ENCODE measurements at places on chromosomes 11 and 22.

DNA sequence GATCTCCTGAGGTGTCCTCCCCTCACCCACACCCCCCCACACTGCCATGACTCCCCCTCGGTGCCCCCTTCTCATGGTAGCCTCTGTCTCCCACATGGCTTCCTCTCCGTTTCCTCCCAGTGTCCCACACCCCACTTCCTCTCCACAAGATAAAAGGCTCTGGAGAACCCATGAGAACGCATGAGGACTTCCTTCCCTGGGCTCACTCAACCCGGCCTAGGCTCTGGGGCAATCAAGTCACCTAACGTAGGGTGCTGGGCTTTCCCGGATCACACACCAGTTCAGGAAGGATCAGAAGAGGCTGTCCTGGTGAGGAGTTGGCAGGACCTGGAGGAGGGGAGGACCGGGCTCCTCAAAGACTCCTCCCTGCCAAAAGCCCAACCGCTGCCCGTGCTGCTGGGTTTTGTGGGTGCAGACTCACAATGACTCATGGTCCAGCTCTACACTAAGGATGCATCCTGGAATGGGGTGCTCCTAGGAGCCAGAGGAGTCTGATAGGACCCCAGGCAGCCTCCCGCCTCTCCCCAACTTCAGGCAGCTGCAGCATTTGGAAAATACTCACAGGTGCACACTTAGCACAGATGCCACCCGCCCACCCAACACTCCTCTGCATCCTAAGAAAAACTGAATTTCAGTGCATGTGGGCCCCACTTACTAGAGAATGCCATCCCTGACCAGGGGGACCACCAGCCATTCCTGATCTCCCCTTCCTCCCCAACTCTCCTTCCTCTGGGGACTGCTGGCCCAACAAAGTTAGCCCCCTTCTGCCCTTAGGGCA lies 21.0 kb downstream of the SLC22A12 start:
- DNase-seq = no peak

DNA sequence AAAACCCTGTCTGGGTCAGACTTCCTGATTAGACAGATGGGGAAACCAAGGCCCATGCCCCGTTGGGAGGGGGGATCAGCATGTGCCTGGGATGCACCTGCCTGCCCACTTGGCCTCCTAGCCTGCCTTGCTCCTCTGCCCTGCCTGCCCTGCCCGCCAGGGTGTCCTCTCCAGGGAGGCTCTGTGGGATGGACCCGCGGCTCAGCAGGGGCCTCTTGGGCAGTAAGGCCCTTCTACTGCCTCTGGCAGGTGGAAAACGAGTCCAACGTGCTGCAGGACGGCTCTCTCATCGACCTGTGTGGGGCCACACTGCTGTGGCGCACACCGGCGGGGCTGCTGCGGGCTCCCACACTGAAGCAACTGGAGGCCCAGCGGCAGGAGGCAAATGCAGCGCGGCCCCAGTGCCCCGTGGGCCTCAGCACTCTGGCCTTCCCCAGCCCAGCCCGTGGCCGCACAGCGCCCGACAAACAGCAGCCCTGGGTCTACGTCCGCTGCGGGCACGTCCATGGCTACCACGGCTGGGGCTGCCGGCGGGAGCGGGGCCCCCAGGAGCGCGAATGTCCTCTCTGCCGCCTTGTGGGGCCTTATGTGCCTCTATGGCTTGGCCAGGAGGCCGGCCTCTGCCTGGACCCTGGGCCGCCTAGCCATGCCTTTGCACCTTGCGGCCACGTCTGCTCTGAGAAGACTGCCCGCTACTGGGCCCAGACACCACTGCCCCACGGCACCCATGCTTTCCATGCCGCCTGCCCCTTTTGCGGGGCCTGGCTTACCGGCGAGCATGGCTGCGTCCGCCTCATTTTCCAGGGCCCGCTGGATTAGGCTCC lies 4.7 kb upstream of the DPP3 start:
- DNase-seq = no peak

GRCh38 chr11:72300268-72300667 lies 56.3 kb upstream of the PHOX2A start:
- no peak for DNase-seq

DNA sequence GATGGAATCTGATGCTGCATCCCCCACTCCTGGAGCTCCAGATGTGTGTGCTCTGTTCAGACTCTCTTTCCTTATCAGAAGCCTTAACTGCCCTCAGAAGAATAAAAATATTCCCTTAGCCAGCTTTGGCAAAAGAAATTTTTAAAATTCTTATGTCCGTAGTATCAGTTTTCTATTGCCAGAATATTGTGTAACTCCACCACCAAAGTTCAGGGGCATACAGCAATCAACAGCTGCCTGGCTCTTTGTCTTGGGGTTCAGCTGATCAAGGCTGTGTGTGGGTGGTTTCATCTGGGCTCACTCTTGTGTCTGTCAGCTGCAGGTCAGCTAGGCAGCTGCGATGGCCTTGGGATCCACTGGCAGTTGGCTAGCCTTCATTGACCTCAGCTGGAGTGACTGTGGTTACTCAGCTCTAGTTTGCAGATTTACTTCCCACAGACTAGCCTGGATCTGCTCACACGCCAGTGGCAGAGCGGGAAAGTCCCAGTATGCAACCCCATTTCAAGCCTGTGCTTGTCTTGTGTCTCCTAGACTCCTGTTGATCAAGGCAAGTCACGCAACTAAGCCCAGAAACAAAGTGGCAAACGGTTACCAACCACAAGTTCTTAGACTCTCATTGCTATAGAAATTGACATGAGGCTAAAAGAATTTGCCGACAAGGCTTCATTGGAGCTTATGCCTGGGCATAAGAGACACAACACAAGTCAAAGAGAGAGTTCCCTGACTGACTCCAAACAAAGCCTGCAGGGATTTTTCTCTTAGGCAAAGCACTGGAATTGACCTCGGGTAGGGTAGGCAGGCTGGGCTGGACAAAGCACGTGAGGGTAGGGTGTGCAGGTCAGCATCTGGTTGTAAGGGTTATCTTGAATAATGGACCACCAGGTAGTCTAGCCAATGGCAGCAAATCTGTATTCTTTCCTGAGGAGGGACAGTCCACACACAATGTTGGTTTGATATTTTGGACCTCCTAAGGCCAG lies 7.5 kb downstream of the TMEM138 start:
- DNase-seq = no peak

DNA sequence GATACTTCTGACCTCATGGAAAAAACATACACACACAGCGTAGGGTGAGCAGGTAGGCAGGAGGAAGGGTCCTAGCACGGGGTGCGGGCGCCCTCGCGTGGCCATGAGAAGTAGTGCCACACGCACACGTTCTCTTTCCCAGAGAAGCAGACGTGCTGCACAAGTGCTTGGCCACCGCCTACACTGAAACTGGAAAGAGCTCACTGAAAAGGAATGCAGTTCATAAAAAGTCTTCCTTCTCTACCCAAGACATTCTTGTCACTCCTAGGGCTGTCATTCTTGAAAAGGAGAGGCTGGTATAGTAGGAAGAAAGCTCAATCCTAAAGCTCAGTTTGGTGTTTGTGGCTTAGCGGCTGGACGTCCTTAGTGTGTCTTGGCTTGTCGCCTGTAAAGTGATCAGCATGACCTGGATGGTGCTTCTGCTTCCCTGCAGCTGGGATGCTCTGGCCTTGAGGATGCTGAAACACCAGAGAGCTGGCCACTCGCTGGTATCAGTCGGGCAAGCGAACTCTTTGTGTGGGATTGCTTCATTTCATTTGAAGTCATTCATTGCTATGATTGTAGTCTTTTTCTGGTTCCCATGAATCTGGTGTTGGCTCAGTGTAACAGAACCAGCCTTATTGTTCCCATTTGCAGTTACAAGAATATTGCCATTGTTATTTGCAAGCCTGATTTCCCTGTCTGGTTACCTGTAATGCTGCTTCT lies 303.8 kb downstream of the NTM start:
- peak; percentile 94 for DNase-seq

DNA sequence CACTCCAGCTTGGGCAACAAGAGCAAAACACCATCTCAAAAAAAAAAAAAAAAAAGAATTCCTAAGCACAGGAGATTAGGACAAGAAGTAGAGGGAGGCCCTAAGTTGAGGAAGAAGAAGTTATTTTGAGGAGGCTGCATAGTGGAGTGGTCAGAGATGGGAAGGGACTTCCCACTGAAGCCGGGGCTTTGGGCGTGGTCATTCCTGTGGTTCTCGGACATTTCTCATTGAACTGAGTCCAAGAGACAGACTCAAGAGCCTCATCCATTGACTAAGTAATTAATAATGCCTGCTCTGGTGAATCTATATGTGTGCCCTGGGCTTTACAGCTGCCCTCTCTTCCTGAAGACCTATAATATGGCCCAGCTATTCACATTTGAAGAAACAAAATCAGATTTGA lies 53.2 kb upstream of the FTH1 start:
- no peak for DNase-seq

DNA sequence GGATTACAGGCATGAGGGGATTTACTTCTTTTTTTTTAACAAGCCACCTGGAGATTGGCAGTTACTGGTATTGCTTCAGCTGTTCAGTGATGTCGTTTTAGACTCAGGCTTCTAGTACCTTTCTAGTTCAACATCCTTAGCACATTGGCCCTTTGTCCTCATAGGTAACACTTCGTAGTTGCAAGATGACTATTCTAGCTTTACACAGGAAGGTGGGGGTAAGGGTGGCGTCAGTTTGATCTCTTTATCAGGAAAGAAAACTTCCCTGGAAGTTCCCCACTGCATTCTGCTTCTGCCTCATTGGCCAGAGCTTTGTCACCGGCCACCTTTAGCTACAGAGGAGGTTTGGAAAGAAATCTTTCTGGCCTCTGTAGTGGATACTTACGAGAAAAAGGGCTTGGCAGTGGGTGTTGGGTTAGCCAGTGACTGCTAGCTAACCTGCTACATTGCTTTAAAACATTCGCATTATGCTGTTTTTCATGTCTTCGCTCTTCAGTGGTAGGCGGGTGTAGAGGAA lies 40.7 kb downstream of the SFI1 start:
- no peak for DNase-seq

DNA sequence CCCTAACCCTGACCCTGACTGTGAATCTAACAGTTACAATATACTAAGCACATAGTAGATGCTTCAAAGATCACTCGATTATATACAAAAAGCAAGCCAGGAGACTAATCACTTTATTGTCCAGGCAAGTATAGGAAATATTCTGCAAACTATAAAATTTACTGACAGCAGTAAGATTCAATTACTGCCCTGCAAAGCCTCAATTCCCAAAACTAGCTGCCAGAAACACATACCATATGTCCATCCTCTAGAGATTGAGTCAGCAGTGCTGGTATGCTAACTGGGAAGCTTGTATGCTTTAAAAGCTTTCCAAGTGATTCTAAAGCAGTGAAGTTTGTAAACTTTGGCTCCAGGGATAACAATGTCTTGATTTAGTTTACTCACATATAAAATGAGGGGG lies 26.1 kb downstream of the CSTF3 start:
- DNase-seq = no peak

GRCh38 chr11:23310276-23310675 lies 450.0 kb upstream of the CCDC179 start:
- DNase-seq = no peak

DNA sequence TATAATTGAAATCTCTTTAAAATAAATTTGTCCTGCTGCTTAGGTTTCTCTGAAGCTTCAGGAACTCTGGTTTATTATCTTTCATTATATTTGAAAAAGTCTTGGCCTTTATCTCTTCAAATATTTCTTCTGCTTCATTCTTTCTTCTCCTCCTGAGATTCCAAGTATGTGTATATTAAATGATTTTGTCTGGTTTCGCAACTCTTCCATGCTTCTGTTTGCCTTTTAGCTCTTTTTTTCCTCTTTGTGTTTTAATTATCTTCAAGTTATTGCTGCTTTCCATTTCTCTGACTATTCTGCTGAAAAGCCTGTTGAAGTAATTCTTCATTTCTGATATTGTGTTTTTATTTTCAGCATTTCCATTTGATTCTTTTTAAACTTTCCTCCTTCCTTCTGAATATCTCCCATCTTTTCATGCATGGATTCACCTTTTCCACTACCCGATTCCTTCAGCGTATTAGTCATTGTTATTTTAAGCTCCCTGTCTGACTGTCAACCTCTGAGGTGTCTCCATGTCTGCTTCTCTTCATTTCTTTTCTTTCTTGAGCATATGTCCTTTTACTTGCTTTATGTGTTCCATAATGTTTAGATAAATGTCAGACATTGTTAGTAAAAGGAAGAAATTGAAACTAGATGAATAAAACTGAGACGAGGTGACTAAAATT lies 46.6 kb upstream of the CTSC start:
- no peak for DNase-seq

- no peak for DNase-seq
Observed at GRCh38 chr11:73931039-73931645, 19.7 kb upstream of the DNAJB13 start.

DNA sequence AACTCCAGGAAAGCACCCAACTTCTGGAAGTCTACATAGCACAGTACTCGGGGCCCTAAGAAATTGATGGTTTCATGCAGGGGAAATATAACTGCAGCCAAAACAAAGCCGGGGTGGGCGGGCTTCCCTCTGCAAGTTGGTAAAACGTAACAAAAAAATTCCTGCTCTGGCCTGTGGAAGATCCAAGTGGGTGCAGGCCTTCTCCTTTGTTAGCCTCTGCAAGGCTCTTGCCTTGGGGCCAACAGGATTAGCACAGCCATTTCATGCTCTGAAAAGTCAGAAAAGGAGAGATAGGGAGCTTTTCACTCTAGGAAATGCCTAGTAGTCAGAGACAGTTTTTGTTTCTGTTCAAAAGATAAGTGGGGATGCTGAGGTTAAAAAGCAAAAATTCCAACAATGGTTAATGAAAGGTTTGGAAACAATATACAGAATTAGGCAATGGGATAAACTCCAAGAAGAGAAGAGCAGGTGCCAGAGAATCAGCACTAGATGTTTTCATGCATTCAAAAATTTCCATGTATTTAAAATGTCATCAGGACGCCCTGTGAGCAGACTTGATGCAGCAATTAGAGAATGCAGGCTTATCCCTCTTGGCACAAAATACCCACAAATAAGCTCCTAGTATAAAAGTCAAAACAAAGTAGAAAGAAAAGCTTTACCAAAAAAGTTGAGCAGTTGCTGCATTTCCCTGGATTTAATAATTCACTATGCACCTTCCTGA lies 72.3 kb upstream of the CHRM4 start:
- DNase-seq = no peak

- no peak for DNase-seq
Observed at GRCh38 chr22:38864361-38865191, 7.4 kb downstream of the CBX6 start.

All from esophagus muscularis mucosa (tissue), 4 donors.